Activated CD4-positive, alpha-beta T cell treated with anti-CD3 and anti-CD28 coated beads for 48 hours (primary cell): ENCODE measurements at places on chromosomes 2 and 18.
A peak's percentile ranks its signal among the peaks of the same experiment; 100 is the strongest.

GRCh38 chr2:112995346-112995920 lies 9.8 kb upstream of the IL36A start:
- DNase-seq: peak; percentile 26

- DNase-seq: no peak
Observed at GRCh38 chr18:62338446-62339105, 13.5 kb downstream of the TNFRSF11A start.

DNA sequence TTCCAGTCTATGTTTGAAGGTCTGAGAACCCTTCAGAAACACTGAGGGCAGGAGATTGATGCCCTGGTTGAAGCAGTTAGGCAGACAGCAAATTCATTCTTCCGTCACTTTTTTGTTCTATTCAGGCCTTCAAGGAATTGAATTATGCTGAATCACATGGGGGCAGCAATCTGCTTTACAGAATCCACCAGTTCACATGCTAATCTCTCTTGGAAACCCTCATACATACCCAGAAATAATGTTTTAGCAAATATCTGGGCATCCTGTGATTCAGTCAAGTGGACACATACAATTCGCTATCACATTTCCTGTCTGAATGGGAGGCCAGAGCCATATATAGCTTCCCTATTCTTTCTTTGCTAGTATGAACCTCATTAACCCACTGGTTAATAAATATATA lies 301.4 kb upstream of the CNTNAP5 start:
- no peak for DNase-seq

- no peak for DNase-seq
Observed at GRCh38 chr2:35168351-35168750, 1187.2 kb upstream of the CRIM1 start.

GRCh38 chr2:18153741-18154140 lies 275.3 kb downstream of the KCNS3 start:
- DNase-seq: no peak

DNA sequence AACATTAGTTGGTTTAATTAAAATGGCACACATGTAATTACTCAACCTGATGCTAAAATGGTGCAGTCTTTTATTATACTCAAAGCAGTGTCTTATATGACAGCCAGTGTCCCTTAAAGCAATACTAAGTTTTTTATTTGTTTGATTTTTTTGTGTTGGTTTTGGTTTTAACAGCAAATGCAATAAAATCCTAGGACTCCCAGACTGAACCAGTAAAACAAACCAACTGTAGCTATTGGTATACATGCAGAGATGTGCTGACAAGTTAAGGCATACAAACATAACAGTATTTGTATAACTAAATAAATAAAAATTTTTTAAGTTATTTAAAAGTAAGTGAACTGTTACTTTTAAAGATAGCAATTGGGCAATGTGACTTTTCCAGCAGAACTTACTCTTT lies 387.7 kb downstream of the RND3 start:
- DNase-seq: no peak

GRCh38 chr2:240803191-240803590 lies 16.8 kb downstream of the KIF1A start:
- DNase-seq: no peak

DNA sequence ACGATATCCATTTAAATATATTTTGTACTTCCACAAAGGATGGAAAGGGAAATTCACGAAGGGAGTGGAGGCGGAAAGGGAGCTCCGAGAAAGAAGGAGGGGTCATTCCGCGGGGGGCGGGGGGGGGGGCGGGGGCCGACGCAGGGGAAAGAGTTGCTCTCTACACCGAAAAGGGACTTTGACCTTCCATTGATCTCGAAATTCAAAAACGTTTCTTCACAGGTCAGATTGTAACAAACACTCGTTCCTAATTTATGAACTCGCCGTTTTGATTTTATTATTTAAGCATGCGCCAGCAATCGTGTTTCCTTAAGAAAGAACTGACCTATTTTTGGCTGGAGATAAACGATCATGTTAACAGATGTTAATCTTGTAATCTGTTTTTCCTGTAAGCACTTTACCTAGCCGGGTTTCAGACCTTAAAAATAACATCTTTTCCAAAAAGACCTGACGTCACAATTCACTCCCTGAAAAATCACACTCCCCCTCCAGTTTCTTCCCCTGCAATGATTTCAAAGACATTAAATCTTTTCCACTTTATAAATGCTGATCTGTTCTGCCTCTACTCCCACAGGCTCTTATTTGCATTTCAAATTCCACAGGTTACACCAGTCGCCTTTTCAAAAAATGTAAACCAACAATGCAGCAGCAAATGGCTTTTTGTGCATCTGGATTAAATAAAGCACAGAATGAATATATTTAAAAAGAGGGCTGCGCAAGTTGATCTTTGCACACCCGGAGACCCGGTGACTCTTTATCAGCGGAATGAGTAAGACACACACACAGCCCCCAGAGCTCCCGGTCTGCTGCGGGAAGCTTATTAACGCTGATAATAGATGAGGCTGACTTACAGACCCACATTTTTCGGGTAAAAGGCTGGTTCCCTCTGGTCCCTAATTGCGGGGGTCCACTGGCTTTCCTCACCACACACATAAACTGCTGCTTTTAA lies 1.6 kb downstream of the ZNF516 start:
- peak; percentile 18 for DNase-seq

- no peak for DNase-seq
Observed at GRCh38 chr2:42421601-42422239, 60.7 kb upstream of the COX7A2L start.

DNA sequence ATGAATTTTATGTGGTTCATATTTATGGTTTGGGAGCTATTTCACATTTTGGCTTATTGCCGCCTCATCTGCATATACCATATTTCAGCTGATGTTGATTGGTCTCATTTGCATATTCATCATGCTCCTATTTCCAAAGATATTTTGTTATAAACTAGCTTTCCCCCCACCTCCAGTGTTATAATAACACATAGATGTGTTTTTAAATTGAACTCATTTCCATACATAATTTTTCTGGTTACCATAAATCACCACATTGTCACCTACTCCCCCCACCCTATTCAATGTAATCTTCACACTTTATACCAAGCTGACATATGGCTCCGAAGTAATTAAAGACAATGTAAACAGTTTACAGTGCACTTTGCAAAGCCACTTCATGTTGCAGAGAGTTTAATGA lies 101.2 kb downstream of the FSHR start:
- DNase-seq: no peak

DNA sequence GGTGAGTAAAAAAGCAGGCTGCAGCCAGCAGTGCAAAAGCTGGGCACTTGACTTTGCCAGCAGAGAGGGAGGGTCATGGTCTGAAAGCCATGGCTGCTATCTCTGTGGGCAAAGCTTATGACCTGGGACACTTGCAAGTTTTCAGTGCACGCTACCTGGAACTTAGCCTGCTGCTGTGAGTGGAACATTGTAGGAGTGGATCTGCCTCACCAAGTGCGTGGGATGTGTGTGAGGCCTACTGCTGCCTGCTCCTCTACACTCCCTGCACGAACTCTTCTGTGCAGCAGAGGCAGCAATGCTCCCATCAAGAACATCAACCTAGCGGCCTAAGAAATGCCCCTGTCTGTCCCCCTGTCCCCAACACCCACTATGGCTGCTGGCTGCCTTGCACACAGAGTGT lies 344.1 kb upstream of the REG3G start:
- no peak for DNase-seq

GRCh38 chr2:215611609-215612386 lies 175.9 kb upstream of the FN1 start:
- no peak for DNase-seq

DNA sequence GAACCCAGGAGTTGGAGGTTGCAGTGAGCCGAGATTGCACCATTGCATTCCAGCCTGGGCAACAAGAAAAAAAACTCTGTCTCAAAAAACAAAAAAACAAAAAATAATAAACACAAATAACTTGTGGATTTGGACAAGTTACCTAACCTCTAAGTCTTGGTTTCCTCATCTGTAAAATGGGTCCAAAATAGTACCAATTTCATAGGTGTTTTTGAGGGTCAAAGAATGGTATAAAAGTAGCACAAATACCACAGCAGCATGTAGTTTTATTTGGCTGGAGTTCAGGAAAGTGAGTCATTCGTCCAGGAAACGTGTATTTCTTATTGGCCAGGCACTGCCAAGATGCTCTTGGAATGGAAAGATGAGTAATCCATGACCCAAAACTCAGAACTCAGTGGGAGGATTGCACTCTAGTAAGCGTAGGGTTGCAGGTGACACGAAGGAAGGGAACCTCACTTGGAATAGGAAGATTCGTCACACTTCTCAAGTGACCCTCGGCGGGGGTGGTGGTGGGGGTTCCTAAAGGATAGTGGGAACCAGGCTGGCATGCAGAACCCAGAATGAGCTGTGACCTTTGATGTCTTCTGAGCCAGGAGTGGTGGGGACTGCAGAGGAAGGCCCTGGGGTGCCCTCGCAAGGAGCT lies 24.4 kb downstream of the GRHL1 start:
- DNase-seq: peak; percentile 60

DNA sequence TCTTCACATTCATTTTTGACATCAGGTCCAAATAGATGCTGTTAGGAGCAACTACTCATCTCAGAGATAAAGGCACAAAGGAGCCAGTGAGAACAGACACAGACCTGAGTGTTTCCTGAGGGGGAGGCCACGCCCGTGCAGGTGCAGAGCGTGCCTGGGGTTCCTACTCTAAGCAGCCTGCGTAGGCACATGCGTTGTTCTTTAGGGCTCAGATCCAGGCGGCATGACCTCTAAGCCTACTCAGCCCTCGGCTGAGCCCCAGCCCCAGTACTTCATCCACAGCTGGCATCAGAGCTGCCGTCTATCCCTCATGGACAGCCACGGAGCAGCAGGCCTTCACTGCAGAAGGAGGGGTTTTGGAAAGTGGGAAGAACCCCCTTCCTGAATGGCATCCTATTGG lies 54.9 kb upstream of the PXDN start:
- no peak for DNase-seq

DNA sequence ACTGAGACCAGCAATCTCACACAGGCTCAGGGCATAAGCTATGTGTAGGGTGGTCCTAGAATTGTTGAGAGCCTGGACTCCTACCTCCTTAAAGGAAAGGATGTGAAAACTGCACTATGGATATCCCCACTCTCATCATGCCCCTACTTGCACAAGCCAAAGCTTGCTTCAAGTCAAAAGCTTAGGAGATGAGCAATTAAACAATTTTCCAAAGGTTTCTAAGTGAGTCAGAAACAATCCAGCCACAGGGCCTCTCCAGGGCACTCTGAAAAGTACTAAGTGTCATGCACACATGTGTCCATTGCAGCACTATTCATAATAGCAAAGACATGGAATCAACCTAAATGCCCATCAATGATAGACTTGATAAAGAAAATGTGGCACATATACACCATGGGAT lies 215.4 kb downstream of the AFF3 start:
- DNase-seq: no peak

- no peak for DNase-seq
Observed at GRCh38 chr2:132974467-132975095, 304.6 kb upstream of the LYPD1 start.

GRCh38 chr18:48203961-48204666 lies 205.1 kb downstream of the ZBTB7C start:
- no peak for DNase-seq

DNA sequence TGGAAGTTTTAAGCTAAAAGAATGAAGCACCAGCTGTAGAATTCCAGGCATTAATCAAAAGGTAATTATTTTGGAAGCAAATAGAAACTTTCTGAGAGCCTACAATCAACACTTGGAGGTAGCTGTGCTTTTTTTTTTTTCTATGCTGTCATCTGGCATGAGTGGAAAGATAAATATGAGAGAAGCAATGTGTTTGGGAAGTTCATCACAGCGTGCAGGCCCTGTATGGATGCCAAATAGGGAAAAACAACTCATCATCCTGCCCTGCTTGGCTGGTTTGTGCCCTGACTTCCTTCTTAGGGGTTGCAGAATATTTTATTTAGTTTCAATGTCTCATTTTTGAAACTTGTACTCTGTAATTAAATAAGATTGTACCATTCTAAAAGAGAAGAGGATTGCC lies 437.4 kb downstream of the PIK3C3 start:
- no peak for DNase-seq

- DNase-seq: no peak
Observed at GRCh38 chr2:55163941-55164390, 68.1 kb downstream of the CLHC1 start.

- peak; percentile 5 for DNase-seq
Observed at GRCh38 chr2:45699032-45699658, 47.7 kb downstream of the PRKCE start.

DNA sequence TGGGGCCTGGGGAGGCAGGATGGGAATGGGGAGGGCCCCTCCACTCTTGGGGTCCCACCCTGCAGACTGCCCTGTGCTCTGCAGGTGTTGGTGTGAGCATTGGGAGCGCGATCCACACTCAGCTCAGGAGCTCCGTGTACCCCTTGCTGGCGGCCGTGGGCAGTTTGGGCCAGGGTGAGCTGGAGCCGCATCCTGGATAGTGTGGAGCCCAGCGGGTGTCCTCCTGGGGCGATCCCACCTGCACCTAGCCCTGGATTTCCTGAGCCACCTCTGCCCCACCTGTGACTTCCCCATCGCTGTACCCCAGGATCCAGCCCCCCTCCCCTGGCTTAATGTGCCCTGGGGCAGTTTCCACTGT lies 2.6 kb downstream of the PROM2 start:
- DNase-seq: no peak

GRCh38 chr18:29080946-29081345 lies 904.0 kb upstream of the CDH2 start:
- DNase-seq: no peak

- DNase-seq: no peak
Observed at GRCh38 chr18:13371689-13372418, 153.3 kb downstream of the LDLRAD4 start.

DNA sequence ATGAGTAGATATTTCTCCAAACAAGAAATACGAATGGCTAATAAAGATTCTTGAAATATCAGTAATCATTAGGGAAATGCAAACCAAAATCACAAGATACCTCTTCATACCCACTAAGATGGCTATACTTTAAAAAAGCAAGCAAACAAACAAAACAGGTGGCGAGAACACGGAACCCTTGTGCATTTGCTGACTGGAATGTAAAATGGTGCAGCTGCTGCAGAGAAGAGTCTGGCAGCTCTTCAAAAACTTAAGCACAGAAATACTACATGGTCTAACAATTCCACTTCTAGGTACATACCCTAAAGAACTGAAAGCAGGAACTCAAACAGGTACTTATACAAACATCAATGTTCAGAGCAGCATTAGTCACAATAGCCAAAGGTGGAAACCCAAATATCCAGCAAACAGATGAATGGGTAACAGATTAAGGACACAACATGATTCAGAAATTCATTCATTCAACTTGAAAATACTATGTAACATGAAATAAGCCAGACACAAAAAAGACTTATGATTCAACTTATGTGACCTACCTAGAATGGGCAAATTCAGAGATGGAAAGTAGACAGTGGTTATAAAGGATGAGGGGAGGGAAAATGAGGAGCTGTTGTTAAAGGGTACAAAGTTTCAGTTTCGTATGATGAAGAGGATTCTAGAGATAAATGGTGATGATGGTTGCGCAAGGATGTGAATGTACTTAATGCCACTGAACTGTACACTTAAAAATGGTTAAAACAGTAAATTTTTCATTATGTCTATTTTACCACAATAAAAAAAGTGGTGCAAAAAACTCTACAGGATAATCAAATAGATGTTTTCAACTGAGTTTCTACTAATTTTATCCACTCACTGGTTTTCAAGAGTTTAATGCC lies 26.9 kb upstream of the GPR75 start:
- no peak for DNase-seq

GRCh38 chr2:169258045-169258601 lies 104.2 kb downstream of the LRP2 start:
- DNase-seq: no peak

- no peak for DNase-seq
Observed at GRCh38 chr2:85310330-85310729, 17.5 kb downstream of the TGOLN2 start.

- DNase-seq: peak; percentile 13
Observed at GRCh38 chr2:227748079-227748478, 2.4 kb downstream of the SCYGR8 start.

GRCh38 chr2:27051902-27052645 lies 606 bp downstream of the AGBL5 start:
- peak; percentile 36 for DNase-seq
